ENCODE measurements at places on chromosomes 3 and 15.

- no peak for DNase-seq
Measured at GRCh38 chr15:85770096-85771041, 24.4 kb downstream of the KLHL25 start.

DNA sequence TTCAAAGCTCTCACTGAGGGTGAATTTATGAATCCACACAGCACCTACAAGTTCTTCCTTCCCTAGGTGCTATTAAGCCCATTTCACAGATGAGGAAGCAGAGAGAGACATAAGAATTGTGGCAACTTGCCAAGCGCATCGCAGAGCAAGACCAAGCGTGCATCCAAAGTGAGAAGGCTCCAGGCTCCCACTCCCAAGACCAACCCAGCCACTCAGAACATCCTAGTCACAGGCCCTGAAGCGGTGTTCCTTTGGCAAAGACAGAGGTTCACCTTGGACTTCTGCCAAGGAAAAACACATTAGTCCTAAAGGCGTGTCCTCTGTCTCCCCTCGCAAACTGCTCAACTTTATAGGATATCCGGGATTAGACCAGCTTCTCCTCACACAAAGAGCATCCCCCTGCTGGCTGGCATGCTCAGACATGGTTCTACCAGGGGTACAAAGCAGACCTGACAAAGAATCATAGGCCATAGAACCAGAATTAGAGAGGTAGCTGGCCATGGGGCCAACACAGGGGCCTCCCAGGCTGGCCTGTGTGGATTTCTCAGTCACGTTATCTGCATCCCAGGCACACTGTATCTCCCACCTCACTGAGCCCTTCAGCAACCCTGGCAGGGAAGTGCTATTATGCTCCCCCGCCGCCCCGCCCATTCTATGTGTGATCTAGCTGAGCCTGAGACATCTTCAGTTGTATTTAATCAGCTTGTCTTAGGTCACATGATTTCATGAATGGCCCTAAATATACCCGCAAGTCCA lies 160.2 kb downstream of the FOXP1 start:
- DNase-seq: peak; percentile 99

DNA sequence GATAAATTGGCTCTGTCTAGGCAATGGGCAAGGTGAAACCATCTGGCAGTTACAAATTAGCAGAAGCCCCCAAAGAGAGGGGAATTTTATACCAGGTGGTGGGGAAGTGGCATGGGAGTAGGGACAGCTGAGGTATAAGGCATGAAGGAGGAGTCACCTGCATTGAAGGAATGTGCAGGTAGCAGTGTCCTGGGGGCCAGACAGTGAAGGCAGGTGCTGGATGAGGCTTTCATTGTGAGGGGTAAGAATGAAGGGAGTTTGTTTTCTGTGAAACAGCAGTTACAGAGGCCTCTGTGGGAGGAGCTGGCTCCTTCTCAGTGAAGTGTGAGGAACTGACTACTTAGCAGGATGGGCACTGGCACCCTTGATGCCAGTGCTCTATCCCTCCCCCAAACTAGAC lies 19.1 kb upstream of the PXYLP1 start:
- no peak for DNase-seq

GRCh38 chr3:82078246-82078645 lies 316.8 kb upstream of the GBE1 start:
- no peak for DNase-seq

DNA sequence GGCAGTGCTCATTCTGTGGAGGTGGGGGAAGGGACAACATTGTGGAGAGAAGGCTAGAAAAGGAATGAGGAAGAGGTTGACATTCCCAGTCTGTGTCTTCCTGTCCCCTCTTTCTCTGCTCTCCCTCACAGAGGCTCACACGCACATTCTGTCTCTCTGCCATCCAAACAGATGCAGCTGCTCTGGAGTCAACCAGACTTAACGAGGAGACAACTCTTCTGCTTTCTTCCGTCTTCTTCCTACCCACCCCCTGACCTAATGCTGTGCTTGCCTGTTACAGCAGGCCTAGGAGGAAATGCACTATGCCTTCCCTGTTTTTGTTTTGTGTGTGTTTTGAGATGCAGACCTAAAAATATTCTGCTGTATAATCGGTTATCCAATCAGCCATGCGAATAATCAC lies 121.9 kb downstream of the CACNA1D start:
- no peak for DNase-seq

- no peak for DNase-seq
Measured at GRCh38 chr3:66439666-66440344, 61.0 kb downstream of the LRIG1 start.

DNA sequence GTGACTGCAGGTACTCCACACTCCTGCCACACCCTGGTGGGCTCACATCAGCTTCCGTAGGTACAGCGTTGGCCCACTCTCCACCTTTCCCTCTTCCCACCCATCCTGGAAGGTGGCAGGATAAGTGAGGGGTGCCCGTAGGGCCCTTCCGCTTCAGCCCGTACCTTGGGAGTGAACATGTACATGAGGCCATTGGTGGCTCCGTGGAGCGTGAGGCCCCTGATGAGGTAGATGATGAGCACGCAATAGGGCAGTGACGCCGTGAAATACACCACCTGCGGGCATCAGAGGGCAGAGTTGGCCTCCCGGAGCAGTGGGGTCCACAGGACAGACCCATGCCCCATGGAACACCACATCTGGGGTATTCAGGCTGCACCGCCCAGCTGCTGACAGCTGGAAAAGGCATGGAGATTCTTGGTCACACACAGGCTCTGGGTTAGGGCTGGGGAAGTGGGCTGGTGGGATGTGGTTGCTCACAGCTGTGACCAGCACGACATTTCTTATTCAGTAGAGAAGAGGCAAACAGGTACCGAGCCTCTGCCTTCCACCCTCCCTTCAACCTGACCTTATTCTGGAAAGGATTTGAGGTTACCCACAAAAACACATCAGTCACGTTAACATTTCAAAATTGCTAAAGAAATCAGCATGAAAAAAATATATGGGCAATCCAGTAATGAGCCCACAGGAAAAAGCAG lies 23.8 kb downstream of the SLC6A20 start:
- DNase-seq: no peak
